Right ventricle myocardium superior (tissue), 1 donor: ENCODE measurements at places on chromosomes 6 and 20. TPM values are rescaled to one million over a fixed set of nuclear protein-coding genes. Genes with fewer than 3 reads are reported as not detected.
A peak's percentile ranks its signal among the peaks of the same experiment; 100 is the strongest.

LY6G5C gene
- total RNA-seq = 1.3 TPM

ADGRF1 gene
- total RNA-seq = not detected

NHLRC1 gene
- total RNA-seq = 1.2 TPM

IRF4 gene
- 0.54 TPM for total RNA-seq

MMS22L gene
- total RNA-seq = 1.9 TPM

DNA sequence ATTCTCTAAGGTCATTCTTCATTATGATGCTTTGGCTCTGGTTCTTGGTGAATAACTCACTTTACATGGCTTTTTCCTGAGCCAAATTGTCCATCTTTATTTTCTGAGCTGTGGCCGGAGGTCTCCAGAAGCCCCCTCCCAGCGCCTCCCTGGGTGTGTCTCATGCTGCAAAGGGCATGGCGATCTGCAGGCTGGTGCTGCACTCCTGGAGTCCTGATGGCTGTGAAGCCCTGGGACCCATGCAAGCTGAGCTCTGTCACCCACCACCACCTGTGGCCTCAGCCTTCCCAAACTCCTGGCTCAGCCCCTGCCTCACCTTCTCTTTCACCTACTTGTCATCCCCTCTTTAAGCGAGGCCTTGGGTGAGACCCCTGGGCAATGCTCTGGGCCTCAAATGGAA is 96.9 kb downstream of the CEBPB start:
- peak; percentile 22 for DNase-seq

GRCh38 chr20:41260734-41261220 is 56.8 kb downstream of the ZHX3 start:
- no peak for DNase-seq

GRCh38 chr20:58612121-58612691 is 38.9 kb upstream of the STX16 start:
- no peak for DNase-seq

GRCh38 chr20:7971536-7972280 is 31.4 kb upstream of the HAO1 start:
- DNase-seq = no peak

DNA sequence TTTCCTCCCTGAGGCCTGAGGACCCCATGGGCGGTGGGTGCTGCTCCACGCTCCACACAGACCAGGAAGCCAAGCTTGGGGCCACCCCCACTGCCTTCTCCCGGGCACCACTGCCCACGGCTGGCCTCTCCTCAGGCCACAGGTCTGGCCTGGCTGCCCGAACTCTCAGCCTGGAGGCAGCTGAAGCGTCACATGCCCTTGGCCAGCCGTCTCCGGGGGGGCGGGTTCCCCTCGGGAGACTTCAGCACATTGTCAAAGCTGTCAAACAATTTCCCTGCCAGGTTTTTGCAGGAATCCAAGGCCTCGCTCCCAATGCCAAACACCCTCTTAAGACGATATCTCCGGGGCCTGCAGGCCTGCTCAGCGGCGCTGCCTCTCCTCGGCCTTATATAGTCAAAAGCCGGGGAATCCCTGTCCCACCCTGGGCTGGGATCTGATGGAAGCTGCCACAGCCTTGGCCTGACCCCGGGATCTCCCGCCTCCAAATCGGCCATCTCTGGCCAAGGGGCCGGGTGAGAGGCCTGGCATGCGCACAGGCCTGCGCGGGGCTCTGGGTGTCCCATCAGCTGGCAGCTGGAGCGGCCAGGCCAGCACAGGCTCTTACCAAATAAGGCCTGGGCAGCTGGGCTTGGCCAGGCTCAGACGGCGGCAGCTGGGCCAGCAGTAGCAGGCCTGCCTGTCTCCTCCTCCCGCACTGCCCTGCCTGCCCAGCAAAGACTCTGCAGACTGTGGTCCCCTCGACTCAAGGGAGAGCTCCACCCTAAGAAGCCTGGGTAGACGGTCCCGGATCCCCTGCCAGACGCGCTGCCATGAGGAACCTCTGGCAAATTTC is 49.7 kb downstream of the RBM38 start:
- DNase-seq = peak; percentile 94

DNA sequence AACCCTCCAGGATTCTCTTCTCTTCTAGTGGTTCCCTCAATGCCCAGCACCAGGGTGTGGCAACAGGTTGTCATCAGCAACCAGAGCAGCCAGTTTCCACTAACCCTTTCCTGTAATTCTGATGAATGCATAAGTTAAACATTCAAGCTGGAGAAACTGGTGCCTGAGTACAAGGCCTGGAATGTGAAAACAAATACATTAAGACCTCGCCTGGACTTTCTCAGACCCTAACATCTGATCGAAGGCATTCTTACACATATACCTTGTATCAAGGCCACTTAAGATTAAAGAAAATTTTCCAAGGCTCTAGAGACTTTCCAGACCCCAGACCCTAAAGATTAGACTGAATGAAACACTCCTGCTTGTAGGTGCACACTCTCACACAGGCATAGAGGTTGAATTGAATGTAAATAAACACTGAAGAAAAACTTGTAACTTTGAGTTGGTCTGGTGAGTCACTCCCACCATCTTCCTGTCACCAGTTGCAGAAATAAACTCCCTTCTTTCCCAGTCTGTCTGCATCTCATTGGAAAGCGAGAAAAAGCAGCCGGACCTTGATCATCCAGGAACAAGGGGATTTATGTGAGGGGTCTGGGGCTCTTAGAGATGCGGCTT is 9.0 kb downstream of the LRP11 start:
- DNase-seq = no peak

DNA sequence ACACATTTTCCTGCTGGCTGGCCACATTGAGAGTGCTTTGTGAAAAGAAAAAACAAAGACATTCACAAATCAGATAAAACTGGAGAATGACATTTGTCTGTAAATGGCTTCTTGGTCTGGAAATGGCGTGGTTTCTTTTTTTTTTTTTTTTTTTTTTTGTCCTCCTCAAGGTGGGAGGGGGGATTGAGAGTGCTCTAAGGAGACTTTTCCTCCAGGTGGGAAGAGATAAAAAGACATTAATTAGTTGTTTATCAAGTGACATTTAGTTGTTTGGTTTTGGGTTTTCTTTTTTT is 40.4 kb downstream of the GNAS start:
- DNase-seq = no peak

DNA sequence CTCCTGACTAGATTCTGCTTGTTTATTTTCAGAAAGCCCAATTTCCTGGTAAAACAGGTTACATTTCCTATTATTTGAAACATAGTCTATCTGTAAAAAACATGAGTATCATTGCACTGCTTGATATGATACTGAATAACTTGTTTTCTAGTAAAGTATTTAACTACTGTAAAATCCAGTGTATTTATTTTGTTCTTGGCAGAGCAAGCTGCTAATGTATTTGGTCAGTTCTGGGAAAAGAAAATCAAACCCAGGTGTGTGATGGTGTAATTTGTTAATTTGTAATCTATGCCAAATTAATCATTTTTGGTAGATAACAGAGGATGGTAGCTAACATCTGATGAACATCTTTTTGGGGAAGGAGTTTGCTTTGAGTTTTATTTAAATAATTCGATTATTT is 50.8 kb downstream of the FKBP5 start:
- no peak for DNase-seq

DNA sequence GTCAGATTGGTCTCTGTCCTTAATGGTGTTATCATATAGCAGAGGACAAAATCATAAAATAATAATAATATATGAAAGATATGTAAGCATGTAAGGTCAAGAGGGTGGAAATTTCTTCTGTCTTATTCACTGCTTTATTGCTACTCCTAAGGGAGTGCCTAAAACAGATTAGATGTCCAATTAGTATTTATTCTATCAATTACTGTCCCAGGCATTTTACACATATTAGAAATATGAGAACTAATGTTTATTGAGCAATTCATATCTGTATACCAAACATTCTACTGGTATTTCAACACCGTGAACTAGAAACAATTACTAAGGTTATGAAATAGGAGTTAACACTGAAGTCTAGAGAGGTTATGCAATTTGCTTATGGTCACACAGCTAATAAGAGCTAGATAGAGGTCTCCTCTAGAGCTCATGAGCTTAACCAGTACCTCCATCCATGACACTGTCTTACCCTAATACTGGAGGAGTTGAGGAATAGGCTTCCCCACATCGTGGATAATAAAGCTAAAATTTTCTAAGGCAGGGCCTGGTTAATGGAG is 302.3 kb downstream of the PLCB1 start:
- no peak for DNase-seq

DNA sequence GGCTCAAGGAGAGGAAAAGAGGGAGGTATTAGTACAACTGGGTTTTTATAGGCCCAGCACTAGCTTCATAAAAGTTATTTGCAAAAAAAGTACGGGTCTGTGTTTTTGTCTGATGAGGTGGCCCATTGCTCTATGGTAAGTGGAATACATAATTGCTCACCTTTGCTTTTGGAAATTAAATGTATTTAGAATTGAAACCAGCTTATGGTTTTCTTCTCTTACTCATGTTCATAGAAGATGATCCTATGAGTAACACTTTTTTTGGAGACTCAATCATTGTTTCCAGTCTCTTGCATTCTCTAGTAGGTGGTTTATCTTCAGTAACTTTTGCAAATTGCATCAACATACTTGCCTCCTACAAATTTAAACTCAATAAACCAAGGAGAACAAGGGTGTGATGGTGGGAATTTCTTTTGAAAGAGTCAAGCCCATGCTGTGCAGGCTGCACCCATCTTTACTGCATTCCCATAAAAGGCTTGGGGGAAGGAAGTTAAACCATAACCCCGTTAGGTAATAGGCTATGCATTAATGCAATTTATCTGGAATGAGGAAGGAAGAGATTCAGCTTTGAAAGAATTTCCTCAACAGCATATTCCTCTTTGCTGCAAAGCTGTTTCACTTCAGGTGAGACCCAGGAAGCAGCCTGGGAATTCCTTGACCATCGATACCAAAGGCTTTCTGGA is 48.5 kb upstream of the EDN1 start:
- DNase-seq = no peak

GRCh38 chr20:45206725-45207124 is at the start of gene SEMG1:
Gene SEMG1, plus strand, starts transcription at chr20:45207033. Its CDS starts 21 bp downstream, at chr20:45207054.
- no peak for DNase-seq

GRCh38 chr6:170090561-170090960 is 200.3 kb downstream of the DLL1 start:
- no peak for DNase-seq
